ENCODE measurements at places on chromosomes 1 and 21.

- DNase-seq: no peak
Observed at GRCh38 chr1:108657356-108658080, 3.4 kb downstream of the HENMT1 start.

DNA sequence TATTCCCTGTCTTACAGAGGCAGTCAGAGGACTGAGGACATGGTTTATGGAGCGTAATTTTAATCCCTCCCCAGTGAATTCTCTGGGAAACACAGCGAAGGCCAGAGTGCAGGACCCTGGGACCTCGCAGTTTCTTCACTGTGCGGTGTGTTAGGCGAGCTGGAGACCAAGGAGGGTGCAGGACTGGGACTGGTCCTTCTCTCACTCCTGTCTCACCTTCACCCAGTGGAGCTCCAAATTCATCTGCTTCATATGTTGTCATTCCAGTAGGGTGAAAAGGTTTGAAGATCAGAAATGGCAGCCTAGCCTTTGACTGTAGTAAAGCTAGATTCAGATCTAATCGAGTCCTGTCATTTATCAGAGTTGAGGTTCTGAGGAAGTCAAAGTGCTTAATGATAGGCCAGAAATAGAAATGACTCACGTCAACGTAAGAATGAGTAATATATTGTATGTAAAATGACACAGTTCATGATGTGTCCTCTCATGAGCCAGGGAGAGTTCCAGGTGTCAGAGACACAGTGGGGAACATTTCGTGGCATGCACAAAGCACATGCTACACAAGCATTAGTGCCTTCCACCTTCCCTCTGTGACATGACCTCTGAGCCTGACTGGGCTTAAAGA, 647.5 kb downstream of the SMYD3 start:
- no peak for DNase-seq

- DNase-seq: no peak
Observed at GRCh38 chr1:96515925-96516324, 205.7 kb upstream of the PTBP2 start.

GRCh38 chr1:241817956-241818612, 29.9 kb upstream of the EXO1 start:
- no peak for DNase-seq

DNA sequence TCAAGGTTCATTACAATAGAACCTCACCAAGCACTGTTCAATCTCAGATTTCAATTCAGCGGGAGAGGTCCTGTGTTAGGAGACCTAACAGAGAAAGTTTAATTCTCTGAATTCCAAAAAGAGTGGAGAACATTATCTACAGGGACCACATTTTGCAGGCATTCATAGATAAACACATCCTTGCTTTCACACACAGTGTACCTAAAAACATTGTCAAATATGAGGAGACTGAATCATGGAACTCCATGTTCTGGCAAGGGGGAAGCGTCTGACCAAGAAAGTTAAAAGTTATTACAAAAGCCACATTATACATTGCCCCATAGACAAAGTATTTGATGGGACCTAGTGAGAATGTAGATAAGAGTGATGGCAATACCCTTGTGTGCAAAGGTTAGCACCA, 21.1 kb upstream of the PPP1R15B start:
- DNase-seq: no peak

DNA sequence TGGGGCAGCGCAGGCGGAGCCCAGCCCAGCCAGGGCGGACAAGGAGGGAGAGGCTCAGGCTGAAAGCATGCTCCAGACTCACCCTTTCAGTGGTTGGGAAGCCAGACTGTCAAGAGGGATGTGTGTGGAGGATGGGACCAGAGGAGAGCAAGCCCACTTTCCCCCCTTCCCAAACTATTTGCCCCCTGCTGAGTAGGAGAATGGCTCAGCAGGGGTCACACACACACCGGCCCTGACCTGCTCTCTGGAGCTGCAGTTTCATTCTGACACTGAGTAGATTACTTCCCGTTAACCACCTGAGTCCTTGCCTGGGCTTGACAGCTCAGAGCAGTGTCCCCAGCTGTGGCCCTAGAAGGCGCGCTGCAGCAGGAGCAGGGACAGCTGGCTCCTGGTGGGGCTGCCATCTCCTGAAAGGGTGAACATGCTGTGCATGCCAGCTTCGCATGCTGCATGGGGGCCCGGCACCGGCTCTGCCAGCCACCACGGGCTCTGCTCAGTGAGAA, 51.6 kb upstream of the CNTN2 start:
- DNase-seq: no peak

GRCh38 chr1:59733443-59734141, 81.2 kb upstream of the HOOK1 start:
- no peak for DNase-seq

GRCh38 chr1:84298684-84299535, 2.6 kb upstream of the SAMD13 start:
- peak; percentile 47 for DNase-seq
